ENCODE measurements at places on chromosomes 4 and X.

- DNase-seq: no peak
Measured at GRCh38 chrX:12249997-12250396, 111.7 kb downstream of the FRMPD4 start.

- DNase-seq: no peak
Measured at GRCh38 chrX:40282946-40283660, 185.3 kb upstream of the BCOR start.

DNA sequence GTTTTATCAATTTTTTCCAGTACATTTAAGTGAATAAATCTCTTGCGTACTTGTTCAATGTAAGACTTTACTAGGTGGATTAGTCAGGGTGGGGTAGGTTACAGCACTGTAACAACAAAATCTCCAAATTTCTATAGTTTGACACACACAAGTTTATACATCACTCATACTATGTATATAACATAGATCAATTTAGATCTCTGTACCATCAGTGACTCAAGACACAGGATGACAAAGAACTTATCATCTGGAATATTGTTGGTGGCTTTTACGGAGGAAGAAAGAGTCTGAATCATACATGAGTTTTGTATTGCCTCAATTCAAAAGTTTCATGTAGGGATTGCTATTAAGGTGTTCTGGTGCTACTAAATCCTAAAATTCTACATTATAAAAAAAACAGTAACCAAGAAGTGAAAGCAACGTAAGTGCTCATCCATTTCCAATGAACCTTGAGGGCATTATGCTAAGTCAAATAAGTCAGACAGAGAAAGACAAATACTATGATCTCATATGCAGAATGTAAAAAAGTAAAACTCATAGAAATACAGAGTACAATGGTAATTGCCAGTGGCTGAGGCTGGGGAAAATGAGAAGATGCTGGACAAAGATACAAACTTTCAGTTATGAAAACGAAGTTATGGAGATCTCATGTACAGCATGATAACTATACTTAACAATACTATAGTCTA, 98.0 kb upstream of the DKK2 start:
- DNase-seq: no peak

DNA sequence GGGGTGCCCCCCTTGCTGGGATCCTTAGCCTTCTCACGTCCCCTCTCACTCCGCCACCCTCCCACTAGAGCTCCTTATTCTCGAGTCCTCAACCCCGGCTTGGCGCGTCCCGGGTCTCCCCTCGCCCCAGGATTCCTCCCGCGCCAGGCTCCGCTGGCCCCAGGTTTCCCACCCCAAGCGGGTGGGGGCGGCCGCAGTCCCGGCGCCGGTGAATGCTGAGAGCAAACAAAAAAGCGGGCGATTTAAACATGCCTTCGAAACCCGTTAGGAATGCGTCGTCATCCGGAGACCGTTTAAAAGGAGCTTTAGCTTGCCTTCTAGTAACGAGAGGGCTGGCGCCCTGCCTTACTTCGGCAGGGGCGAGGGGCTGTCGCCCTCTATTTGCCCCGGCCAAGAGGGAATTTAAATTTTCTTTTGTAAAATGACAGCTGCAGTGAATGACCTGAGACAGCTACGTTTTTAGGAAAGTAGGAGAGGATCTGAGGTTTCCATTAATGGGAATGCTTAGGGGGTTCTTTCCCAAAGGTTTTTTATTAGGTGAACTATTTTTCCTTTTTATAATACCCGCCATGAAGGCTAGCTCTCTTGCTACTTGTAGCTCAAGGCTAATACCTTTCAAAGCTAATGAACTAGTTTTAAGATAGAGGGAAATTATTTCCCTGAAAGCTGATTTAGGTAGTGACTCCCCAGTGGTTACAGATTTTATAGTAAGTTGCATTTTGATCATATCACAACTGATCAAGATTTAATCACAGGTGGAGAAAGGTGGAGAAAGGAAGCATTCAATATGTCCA, 3.1 kb downstream of the JADE1 start:
- peak; percentile 62 for DNase-seq

DNA sequence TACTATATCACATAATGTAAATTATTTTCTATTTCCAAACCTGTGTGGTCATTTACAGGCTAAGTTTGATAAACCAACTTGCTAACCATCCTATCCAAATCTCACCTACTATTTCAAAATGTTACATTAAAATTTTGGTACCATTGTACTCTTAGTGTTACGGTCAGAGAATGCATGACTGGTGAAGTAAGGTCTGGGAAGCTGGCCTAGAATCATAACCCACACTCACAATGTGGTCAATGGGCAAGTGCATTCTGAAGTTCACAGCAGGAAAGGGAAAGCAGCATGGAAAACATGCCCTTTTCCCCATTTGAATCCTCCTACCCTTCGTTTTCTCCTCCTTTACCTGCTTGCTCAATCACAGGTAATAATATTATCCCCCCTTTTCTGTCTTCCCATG, 54.4 kb downstream of the PPP3CA start:
- no peak for DNase-seq

DNA sequence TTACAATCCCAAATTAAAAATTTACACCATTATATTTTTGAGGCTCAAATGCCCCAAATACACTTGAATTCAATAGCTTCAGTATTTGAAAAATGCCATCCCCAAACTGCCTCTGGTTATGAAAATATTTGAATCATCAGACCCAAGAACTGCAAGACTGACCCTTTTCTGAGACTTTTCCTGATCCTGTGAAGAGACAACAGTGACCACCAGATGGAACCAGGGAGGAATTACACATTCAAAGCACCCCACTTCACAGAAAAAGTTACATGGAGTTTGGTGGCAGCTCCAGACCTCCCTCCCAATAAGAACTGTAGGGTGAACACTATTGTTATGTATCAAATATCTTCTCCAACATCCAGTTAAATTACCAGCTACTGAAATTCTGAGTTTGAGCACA, 44.0 kb upstream of the SCD5 start:
- no peak for DNase-seq

GRCh38 chr4:84796394-84796793, 170.1 kb downstream of the WDFY3 start:
- no peak for DNase-seq

DNA sequence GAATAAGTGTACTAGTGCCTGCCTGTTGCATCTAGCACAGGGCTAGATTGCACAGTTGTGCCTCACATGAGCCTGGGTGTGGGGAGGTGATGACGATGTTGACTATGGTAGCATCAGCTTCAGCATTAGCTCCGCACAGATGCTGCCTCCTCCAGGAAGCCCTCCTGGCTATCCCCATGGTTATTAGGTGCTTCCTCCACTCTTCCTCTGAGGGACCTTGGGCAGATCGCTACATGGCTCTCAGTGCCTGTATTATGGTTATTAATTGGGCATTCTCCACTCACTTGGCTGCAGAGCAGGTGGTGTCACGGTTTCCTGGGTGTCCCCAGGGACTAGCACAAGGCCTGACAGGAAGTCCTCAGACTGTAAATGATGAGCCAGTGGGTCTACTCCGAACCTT, 325.6 kb downstream of the ARHGAP10 start:
- DNase-seq: no peak

DNA sequence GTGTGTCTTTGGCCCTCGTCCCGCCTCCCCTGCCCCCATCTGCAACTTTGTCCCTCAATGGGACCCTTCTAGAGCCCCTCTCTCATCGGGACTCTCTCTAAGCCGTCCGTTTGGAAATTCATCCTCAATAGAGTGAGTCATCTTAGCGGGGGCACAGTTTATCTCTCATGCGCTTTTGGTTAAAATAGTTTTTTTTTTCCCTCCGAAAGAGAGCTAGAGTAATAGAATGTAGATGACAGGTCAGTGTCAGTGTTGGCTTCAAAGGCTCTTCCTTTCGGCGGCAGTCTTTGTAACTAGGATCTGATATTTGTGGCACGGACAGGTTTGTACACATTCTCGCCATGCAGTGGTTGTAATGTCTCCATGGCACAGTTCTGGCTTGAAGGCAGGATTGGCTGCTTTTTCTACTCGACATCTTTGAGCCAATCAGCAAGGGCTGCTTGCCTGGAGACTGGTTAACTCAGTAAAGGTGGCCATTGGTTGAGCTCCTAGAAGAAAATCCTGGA, 989 bp downstream of the N4BP2 start:
- DNase-seq: peak; percentile 87

DNA sequence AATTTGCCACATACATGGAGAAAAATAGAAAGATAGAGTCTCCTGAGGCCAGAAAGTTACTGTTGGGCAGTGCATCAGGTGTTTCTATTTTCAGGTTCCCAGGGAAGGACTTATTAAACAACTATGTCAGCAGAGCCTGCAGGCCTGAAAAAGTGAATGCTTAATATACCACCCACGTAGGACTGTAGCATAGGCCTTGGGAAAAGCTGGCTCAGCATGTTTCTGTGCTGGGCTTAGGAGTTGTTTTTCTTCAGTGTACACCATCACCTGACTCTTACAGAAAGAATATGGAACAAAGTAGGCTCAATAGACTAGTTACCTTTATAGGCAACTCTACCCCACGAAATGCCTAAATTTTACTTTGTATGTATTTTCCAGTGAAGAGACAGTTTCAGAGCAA, 1385.9 kb downstream of the FAM133A start:
- DNase-seq: no peak

All from NCI-H2081 (cell line).